Femur (tissue), 1 donor: ENCODE measurements at places on chromosomes 2 and 18.

GRCh38 chr2:42161444-42161843 lies 7.7 kb upstream of the EML4 start:
- DNase-seq: no peak

- no peak for DNase-seq
Measured at GRCh38 chr2:205989271-205990071, 96.5 kb downstream of the INO80D start.

DNA sequence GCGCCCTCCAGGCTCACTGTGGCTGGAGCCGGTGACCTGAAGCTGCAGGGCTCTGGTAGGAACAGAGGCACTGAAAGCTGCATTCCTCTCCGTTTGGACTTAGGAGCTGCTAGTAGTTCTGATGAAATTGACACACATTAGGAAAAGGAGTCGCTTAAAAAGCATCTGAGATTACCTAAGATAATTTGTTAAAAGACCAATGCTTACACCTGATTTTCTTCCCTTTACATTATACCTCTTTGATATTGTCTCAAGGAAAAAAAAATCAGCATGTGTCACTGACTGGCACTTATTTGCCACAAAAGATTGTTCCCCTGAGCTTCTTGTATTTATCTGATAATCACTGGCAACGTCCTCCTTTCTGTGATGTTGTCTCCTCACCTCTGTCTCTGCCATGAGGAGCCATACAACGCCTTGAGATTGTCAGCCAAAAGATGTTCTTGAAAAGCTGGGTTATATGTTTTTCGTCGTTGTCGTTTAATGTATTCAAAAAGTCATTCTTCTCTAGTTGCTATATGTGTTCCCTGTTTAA lies 618 bp upstream of the CHN1 start:
- DNase-seq: no peak

DNA sequence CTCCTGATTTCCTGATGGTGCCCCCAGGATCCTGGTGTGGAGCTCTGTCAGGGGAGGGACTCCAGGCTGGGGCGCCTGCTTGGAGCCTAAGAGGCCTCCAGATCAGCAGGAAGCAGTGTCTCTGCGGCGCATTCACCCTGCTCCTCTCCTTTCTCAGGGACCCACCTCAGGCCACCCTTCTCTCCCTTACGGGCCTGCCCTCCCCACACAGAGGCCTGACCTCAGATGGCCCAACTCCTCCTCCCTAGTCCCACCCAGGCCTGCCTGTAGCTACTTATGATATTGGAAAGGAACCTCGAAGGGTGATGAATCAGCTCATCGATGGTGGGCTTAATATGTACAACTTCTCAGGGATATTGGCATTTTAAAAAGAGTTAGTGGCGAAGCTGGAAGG lies 10.6 kb downstream of the TMEM37 start:
- DNase-seq: no peak

- DNase-seq: no peak
Measured at GRCh38 chr18:63161761-63162195, 157.8 kb downstream of the BCL2 start.

DNA sequence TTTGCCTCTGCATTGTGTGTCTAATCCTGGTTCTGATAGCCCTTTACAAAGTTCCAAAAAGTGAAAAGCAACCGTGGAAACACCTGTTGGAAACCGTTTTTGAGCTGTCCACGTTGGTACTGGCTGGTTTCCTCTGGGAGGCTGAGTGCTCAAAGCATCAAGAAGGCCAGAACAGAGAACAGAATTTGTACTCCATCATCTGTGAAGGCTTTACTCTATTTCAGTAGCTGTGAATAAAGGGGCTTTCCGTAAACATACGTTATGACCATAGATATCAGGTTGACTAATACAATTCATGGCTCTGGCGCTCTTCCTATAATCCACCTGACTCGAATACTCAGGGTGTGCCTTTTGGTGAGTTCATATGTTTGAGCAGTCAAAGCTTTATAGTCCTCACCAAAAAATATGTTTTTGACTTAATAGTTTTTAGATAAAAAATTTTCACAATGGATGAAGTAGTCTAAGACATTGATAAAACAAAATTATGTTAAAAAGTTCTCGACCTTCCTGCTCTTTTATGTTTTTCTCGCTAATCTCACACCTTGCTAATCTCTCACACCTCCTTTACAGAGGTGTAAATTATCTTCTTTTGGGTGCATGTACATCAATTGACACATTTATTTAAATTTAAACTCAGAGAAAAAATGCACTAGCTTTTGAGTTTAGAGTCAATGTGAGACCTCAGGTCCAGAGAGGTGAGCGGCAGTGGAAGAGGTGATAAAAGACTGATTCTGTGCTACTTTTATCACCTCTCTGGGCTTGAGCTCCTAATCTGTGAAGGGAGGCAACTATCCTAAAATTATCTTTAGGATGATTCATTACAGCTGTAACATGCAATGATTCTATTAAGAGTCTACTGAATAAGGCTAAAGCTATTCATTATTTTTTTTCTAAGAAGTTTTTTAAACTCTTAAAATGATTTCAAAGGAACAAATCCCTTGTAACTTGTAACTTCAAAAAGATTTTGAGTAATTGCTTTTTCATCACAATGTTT lies 65.3 kb downstream of the CXCR4 start:
- DNase-seq: no peak

DNA sequence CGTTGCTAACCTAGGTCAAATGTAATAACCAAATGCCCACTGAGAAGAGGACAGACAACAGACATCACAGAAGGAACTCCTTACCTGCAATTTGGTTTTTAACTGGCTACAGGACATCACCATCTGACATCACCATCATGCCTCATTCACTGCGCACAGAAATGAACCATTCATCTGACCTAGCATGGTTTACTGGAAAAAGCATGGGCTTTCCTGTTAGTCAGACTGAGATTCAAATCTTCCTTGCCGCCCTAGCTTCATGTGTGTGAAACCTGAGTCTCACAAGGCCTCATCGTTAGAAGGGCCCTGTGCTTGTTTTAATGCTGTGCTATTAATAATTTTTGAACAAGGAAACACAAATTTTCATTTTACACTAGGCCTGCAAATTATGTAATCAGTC lies 1.1 kb upstream of the HIBCH start:
- DNase-seq: no peak

DNA sequence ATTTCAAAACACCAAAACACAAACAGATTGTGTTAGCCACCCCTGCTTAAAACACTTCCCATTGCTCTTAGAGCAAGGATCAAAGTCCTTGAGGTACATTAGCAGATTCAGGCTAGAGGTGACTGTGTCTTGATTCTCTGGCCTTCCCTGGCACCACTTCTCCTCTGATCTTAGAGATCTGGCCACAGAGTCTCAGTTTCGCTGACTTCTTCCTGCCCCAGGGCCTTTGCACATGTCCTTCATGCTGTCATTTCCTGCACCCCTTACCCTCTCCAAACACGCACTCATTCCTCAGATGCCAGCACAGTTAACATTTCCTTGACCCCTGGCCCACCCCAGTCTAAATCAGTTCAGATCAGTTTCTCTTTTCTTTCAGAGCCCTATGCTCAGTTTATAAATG lies 16.9 kb downstream of the CXCR4 start:
- DNase-seq: no peak

DNA sequence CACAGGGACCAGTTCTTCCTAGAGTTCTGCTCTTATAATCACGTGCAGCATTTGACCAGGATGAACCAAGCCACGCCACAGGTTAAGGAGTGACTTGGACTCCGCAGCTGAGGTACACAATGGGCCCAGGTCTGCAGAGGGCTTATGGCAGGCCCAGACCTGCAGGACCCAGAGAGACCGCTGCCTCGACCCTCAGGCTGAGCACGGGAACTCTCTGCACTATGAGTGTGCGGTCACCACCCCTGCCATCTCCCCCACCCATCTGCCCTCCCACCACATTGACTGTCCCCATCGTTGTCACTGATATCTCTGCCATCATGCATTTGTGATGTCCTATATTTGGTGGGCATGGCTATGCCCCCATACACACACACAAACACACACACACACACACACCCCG lies 45.7 kb upstream of the HPCAL1 start:
- peak; percentile 4 for DNase-seq

DNA sequence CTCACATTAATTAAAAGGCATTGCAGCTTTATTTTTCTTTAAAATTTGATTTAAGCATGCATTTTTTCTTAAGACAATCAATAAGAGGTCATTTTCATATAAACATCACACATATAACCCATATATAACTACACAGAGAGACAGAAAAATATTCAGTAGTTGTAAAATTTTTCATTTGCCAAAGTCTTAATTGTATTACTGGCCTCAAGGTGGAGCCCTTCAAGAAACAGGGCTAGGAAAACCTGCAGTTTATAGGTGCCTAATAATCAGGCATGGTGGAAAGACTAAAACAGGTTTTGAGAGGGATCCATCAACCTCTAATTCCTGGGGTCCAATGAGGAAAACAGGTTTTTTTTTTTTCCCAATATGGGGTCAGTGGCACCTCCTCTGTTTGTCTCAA lies 71.3 kb upstream of the ZNF804A start:
- no peak for DNase-seq

DNA sequence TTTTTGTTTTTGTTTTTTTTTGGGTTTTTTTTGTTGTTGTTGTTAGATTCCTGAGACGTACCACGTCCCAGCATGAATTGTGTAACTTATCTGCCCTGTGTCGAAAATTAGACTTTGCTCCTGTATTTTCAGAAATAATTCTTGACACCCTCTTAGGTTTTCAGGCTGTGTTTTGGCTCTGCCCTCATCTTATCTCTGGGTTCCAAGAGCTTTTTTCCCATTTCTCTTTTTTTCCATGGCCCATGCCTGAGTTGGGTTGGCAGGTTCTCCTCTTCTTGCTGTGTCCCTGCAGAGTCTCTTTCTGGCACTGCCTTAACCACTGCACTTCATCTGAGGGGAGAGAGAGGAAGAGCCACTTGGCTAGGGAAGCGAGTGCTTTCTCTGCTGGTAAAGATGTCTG lies 42.4 kb downstream of the CTIF start:
- peak; percentile 68 for DNase-seq

DNA sequence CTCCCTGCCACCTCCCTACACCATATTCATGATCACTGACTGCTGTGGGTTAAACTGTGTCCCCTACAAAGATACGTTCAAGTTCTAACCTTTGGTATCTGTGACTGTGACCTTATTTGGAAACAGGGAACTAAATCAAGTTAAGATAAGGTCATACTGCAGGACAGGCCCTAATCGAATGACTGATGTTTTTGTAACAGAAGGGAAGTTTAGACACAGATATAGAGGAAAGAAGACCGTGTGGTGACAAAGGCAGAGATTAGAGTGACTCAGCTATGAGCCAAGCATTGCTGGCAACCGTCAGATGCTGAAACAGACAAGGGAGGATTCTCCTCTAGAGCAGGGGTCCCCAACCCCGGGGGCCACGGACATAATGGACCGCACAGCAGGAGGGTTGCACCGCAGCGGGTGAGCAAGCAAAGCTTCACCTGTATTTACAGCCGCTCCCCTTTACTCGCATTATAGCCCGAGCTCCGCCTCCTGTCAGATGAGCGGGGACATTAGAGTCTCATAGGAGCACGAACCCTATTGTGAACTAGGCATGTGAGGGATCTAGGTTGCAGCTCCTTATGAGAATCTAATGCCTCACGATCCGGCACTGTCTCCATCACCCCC lies 28.9 kb upstream of the RNF152 start:
- DNase-seq: no peak

DNA sequence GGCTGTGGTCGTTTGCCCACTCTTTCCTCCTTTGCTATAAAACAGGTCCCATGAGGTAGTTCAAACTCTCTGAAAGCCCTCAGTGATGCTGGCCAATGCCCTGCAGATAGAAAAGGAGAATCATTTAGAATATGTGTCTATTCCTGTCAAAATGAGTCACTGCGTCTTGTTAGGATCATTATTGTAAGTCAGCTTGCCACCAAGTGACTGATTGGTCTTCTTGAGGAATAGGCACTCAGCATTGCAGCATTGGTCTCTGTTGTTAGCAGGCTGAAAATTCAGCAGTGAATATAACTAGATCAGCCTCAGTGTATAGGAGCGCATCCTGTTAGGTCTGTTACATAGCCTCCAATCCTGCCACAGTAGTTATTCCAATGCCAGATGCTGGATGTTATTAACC lies 28.9 kb downstream of the PRKRA start:
- no peak for DNase-seq

GRCh38 chr18:75293591-75293990 lies 83.0 kb downstream of the TSHZ1 start:
- DNase-seq: no peak

GRCh38 chr2:62313449-62314227 lies 117.7 kb downstream of the B3GNT2 start:
- DNase-seq: no peak

GRCh38 chr2:144621266-144621665 lies 101.3 kb upstream of the ZEB2 start:
- DNase-seq: no peak

DNA sequence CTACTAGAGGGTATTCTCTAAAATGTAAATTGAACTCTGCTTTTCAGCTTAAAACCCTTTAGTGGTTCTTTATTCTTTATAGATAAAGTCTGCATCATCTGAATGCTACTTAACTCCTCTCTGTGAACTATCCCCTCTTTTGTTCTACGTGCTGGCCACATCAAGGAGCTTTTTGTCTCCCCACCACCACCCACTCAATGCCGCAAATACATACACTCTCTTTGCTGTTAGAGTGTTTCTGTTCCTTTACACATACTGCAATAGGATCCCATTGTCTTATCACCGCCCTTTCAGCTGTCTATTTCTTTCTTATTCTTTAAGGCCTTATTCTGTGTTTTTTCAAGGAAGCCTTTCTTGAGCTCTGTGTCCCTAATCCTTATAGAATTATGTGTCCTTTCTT lies 83.3 kb downstream of the EML4 start:
- no peak for DNase-seq

DNA sequence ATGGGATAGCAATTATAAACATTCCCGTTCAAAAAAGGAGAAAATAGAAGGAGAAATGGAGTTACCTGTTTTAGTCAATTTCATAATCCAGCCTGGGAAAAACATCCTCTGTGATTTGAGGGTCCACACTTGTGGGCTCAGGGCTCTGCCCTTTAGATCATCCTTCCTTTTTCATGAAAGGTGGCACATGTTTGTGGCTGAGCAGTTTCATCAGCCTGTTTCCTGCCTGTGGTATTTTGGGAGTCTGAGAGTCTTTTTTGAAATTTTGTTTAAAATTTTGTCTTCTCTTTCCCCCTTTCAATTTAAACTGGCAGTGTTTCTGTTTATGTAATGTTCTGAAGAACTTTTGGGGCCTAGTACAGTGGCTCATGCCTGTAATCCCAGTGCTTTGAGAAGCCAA lies 84.0 kb downstream of the KIAA1328 start:
- DNase-seq: no peak

DNA sequence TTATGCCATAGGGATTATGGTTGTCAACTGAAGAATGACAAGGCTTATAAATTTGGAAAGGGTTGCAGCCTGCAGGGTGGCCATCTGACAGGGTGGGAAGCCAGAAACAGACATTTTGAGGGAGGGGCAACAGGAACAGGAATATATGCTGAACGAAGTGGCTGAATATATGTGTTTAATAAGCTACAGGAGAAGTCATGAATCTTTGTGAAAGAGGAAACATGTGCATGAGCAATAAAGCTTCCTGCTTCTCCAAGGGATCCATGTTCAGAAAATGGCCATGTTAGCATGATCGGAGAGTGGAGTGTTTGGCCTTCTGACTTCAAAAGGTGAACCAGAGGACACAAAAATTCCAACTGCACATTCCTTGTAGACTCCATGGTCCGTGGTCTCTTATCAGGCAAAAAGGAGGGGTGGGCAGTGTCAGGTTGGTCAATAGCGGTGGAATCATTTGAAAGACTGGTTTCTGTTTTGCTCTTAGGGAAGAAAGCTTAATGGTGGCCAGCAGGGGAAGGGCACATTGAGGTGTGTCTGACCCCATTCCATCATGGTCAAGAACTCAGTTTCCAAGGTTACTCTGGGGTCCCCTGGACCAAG lies 144.1 kb downstream of the SOCS6 start:
- no peak for DNase-seq
